ENCODE measurements at places on chromosomes 3 and 15.

DNA sequence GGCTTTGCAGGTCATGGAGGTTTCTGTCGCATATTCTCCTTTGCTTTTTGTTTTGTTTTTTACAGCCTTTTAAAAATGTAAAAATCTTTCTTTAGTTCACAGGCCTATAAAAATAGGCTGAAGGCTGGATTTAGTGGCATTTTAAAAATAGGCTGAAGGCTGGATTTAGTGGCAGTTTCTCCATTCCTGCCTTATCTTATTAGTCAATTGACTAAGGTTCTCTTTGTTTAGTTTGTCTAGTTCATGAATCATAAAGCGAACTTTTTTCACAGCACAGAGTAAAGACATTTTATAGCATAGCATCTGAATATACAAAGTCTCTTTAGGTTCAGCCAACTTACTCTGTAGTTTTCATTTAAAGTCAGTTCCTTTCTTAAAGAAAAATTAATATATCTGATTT lies 31.4 kb downstream of the AP4E1 start:
- DNase-seq: no peak

- no peak for DNase-seq
Observed at GRCh38 chr15:64865998-64866520, 24.3 kb downstream of the PLEKHO2 start.

DNA sequence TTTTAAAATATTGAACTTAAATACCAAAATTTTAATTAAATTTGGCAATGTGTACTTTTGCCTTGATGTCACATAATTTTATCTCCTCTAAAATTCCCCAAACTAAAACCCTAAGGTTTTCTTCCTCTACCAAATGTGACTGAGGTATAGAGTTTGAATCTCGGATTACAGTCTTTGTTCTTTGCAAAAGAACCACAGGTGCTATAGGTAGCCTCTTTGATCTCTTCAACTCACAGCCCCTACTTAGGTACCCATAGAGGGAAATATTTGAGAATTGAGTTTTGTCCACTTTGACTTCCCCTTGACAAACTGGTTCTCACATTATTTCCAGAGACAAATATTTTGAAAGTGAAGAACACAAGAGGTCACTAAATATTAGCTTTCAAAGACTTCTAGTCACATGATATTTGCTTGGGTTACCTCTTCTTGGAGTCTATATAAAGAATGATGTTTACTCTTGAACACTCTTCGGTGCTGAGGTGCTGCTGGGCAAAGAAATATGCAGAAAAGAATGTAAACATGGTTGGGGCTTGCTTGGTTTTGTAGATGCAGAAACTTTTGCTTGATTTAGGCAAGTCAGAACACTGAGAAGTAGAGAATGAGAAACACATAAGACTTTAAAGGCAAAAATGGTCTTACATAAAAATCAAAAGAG lies 120.8 kb upstream of the MCTP2 start:
- DNase-seq: no peak

DNA sequence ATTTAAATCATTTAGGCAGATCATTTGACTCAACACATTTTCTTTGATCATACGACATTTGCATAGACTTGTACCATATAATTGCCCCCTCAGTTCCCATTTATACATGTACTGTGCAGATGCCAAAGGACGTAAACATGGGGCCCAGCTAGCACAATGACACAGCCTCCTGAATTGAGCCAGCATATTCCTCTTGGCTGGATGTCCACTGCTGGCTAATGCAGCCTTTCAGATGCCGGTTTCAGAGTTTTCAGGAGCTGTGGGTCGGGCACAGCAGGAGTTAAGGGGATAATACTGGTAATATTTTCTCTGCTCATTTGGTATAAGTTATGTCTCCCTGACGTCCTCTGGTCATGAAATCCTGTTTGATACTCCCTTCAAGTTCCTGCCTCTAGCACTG lies 39.4 kb downstream of the KAT2B start:
- no peak for DNase-seq
